Muscle of arm (tissue), 14 donors: ENCODE measurements at places on chromosomes 11 and 22.

GRCh38 chr11:64859542-64860414 lies 15.3 kb upstream of the CDC42BPG start:
- DNase-seq: no peak

DNA sequence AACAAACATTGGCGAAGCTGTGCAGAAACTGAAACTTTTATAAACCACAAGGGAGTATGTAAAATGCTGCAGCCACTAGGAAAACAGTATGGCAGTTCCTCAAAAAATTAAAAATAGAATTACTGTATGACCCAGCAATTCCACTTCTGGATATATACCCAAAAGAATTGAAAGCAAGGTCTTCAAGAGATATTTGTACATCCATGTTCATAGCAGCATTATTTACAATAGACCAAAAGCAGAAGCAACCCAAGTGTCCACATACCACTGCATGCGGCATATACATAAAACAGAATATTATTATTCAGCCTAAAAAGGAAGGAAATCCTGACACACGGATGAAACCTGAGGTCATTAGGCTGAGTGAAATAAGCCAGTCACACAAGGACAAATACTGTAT lies 85.8 kb downstream of the RELT start:
- peak; percentile 36 for DNase-seq

- DNase-seq: peak; percentile 23
These were observed 62.6 kb downstream of the CD6 start for GRCh38 chr11:61034111-61034510.

GRCh38 chr11:98296091-98296880 lies 724.5 kb upstream of the CNTN5 start:
- DNase-seq: no peak
